ENCODE measurements at places on chromosomes 16 and 17.

DNA sequence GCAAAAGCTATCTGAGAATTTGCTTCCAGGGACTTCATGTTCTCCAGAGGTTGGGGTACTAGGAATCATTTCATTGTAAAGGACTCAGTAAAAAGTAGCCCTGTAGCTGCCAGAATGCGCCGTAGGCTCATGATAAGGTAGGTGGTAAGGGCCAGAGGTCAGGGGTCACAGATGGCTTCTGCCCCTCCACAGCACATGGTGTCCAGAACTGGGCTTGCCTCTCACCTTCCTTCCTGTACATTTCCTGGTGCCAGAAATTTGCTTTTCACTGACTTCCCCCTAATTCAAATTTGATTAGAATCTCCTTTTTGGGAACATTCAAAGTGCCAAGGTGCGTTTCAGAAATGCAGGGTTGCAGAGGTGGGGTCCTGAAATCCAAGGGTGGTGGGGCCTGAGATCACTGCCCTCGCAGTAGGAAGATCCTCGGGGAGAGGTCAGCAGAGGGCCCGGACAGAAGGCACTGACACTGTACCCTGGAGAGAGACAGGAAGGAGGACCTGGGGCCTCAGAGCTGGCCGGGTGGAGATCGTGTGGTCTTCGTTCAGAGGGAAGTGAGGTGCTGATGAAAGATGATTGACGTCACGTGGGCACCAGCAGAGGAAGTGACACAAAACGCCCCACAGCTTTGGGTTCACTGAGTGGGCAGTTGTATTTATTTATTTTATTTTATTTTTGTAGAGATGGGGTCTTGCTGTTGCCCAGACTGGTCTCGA lies 25.5 kb upstream of the METRNL start:
- no peak for DNase-seq

- peak; percentile 24 for DNase-seq
These were observed 12.6 kb downstream of the THRA start for GRCh38 chr17:40075201-40075941.

GRCh38 chr17:67041531-67041930 lies 2.8 kb upstream of the CACNG1 start:
- DNase-seq = no peak

DNA sequence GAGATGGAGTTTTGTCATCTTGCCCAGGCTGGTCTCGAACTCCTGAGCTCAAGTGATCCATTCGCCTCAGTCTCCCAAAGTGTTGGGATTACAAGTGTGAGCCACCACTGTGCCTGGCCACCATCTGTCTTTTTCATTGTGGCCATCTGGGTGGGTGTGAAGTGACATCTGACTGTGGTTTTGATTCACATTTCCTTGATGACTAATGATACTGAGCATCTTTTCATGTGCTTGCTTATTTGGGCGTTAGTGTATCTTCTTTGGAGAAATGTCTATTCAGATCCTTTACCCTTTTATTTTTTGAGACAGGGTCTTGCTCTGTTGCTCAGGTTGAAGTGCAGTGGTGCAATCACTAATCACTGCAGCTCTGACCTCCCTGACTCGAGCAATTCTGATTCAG lies 53.9 kb upstream of the ERN1 start:
- no peak for DNase-seq

DNA sequence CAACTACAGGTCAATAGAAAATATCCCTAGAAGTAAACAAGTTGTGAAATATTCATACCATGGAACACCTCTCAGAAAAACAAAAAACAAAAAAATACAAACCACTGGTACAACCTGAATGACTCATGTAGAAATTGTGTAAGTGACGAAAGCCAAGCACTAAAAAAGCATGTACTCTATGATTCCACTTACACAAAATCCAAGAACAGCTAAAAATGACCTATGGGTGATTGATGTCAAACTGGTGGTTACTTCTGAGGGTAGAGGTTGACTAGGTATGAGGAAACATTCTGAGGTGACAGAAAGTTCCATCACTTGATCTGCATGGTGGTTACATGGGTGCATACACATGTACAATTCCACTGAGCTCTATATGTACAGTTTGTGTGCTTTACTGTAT lies 31.1 kb downstream of the DHRS7C start:
- no peak for DNase-seq

DNA sequence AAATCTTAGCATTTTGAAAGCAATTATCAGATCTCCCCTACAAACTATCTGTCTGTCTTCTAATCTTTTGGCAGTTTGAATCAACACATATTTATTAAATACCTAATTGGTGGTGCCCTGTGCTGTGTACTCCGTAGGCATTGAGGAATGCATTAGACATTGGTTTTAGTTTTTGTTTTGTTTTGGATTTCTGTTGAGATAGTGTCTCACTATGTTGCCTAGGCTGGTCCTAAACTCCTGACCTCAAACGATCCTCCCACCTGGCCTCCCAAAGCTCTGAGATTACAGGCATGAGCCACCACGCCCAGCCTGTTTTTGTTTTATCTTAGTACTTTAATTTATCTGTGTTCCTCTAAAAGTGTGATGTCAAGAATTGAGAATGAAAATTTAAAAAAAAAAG lies 124.8 kb upstream of the RBL2 start:
- DNase-seq = no peak

GRCh38 chr16:50083996-50084395 lies 18.2 kb downstream of the HEATR3 start:
- no peak for DNase-seq

DNA sequence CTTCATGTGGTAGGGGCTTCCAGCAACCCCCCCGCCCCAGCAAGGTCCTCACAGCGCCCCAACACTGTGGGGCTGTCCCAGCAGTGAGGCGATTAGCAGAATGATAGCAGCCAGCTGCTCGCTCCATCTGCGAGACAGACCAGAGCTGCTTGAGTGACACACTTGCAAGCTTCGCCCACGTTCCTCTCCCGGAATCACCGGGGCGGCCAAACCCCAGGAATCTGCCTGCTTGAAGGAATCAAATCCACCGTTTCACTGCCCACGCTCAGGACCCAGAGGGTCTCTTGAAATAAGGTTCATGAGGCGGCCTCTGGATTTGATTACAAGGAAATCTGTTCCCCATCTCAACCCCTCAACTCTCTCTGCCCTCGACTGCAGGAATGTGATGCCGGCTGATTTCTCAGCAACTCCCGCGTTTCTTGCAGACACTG lies 356.0 kb downstream of the C16orf95 start:
- DNase-seq = no peak

GRCh38 chr16:62036101-62036801 lies at the start of gene CDH8:
CDH8 (minus strand) TSS chr16:62036438; CDS start chr16:62021403, 15,035 bp downstream.
- DNase-seq = no peak

- no peak for DNase-seq
These were observed 62.9 kb upstream of the CPHXL start for GRCh38 chr16:75789237-75789636.

- DNase-seq = no peak
These were observed 6.2 kb upstream of the ZFHX3 start for GRCh38 chr16:73054125-73054484.

DNA sequence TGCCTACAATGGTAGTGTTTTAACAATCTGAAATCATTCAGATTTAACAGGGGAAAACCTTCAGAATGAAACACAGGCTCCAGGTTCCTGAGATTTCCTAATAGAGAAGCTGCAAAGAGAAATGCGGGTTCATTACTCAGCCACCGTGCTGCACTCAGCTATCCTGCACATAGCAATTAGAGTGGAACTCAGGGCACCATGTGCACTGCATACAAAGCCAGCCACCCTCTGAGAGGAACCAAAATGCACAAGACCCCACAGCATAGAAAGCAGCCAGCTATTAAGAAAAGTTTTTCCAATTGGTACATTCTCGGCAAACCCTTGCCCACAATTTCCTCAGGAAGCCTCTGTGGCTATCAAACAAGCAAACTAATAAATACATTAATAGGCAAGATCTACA lies 37.4 kb downstream of the TOM1L2 start:
- no peak for DNase-seq

All from activated CD4-positive, CD25-positive, alpha-beta regulatory T cell (primary cell).